Stimulated activated CD4-positive, alpha-beta T cell treated with anti-CD3 and anti-CD28 coated beads, Interleukin-1b, Interleukin-23, amount 100 ng/mL, for 1 hour (primary cell): ENCODE measurements at places on chromosomes 5 and 9.

- DNase-seq: no peak
These were observed 10.0 kb upstream of the FGF18 start for GRCh38 chr5:171409164-171410136.

- no peak for DNase-seq
These were observed 31.4 kb upstream of the STING1 start for GRCh38 chr5:139513852-139514485.

GRCh38 chr9:22379272-22379671 is 67.4 kb upstream of the DMRTA1 start:
- DNase-seq: no peak

DNA sequence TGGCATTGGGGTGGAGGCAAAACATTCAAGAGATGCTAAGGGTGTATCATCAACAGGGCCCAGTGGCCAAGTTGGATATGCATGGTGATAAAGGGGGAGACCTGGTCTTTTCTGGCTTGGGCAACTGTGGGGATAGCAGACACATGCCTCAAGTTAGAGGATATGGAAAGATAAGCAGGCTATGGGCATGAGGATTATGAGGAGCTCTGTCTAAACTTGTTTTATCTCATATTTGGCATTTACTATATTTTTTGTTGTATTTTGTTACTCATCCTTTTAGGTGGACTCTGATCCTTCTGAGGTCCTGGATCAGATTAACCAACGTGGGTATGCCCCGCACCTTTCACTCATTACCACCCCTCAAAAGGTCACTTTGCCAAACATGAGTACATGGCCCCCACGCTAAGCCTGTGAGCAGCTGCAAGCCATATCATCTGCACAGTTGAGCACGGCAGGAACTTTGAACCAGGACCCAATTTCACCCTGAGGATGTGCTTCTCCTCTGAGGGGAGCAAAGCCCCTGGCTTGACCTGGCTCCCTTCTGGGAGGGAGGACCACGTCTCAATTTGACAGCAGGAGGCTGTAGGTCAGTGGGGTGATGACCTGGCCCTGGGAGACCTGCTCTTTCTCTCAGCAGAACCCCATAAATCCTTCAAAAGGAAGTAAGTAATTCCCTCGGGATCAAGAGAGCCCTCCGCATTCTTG is 71.1 kb upstream of the CD180 start:
- DNase-seq: no peak

DNA sequence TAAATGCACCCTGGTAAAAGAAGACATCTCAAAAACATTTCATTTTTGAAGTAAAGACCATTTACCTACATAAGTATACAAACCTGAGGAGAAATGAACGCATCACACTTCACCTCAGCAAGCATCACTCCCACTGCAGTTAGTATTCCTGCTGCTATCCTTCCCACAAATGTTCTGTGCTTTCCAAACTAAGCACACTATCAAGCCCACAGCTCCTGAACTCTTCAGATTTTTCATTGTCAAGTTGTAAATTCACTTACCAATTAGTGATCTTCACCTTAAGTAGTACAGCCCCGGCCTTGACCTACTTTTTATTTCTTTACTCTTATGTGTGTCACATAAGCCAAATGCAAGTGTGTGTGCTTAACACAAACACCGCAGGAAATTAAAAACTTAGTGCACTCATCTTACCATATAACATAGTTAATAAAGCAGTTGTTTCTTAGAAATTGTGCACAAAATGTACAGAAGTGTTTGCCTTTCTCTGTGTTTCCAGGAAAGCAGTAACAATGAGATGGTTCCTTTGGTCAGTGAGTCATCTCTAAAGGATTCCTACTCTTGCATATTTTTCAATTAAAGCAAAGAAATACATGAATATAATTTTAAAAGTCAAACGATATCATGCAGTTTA is 169.4 kb downstream of the APBA1 start:
- DNase-seq: no peak

- DNase-seq: no peak
These were observed 104.8 kb upstream of the SIMC1 start for GRCh38 chr5:176133289-176133870.

- no peak for DNase-seq
These were observed 40.3 kb upstream of the BARHL1 start for GRCh38 chr9:132541870-132542830.

DNA sequence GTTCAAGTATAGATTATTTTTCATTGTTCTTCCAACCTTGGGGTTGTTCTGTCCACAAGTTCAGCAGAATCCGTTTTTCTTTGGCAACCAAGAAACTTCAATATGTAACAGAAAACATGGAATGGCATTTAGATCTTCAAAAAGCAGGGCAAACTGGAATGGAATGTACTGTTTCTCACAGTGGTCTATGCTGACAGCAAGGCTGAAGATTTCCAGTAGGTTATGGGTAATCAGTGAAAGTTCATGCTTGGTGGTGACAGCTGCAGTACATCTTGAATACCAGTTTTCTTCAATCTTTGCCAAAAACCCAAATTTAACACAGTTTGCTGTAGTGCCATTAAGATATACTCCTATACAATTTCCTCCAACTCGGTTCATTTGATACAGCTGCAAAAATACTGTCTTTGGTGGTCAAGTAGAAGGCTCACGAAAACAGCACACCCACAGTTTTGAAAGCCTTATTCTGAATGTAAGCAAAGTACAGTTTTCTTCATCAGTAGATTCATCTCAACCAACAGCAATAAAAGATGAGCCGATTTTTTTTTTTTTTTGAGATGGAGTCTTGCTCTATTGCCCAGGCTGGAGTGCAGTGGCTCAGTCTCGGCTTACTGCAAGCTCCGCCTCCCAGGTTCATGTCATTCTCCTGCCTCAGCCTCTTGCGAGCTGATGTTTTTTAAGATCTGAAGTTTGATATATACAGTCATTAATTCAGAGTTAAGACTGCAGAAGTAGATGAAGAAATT is 4.9 kb downstream of the TRIM52 start:
- DNase-seq: no peak

GRCh38 chr5:627840-628239 is 15.7 kb downstream of the CEP72 start:
- no peak for DNase-seq

DNA sequence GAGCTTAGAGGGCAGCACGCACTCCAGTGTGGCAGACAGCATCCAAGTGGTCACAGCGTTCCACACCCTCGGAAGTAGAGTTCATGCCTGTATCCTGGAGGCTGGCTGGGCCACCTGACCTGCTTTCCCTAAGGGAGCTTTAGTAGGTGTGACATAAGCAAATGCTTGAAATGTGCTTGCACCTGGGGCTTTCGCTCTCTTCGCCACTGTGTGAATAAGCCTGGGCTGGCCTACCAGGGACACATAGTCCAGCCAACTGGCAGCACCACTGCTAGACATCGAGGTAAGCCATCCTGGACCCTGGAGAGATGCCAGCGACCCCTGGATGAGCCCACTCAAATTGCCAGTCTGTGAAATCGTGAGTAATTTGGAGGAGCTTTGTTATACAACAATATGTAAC is 24.9 kb upstream of the IRX4 start:
- no peak for DNase-seq

DNA sequence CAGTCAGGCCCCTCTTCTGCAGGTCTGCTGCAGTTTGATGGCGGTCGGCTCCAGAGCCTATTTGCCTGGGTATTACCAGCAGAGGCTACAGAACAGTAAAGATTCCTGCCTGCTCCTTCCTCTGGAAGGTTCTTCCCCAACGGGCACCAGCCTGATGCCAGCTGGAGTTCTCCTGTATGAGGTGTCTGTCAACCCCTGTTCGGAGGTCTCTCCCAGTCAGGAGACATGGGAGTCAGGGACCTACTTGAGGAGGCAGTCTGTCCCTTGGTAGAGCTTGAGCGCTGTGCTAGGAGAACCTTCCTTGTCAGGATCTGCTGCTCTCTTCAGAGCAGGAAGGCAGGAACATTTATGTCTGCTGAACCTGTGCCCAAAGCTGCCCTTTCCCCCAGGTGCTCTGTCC is 138.4 kb upstream of the IQGAP2 start:
- no peak for DNase-seq

DNA sequence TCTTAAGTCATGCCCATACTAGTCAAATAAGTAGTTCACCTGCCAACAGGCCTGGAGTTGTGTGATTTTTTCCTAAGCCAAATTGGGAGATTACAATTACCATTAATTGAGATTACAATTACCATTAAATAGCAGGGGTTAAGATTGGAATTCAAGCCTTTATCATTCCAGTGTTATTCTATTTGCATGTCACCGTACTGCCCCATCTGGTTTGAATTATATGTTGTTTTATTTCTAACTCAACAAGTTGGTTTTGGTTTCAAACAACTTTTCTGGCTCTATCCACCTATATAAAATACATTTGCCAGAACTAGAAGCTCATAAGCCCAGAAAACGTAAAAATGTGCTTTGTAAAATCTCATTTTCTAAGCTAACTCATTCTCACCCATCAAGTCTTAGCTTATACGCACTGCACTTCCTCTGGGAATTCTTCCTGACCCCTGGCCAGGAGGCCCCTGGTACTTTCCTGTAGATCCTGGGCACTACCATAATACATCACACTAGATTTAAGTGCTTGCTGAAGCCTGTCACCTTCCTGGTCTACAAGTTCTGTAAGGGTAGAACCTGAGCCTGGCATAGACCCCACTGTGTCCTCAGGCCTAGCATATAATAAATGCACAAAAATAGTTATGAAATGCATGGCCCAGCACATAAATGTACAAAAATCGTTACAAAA is 242.0 kb upstream of the TRPM3 start:
- no peak for DNase-seq

- no peak for DNase-seq
These were observed 16.8 kb downstream of the SLC46A2 start for GRCh38 chr9:112873773-112874405.

DNA sequence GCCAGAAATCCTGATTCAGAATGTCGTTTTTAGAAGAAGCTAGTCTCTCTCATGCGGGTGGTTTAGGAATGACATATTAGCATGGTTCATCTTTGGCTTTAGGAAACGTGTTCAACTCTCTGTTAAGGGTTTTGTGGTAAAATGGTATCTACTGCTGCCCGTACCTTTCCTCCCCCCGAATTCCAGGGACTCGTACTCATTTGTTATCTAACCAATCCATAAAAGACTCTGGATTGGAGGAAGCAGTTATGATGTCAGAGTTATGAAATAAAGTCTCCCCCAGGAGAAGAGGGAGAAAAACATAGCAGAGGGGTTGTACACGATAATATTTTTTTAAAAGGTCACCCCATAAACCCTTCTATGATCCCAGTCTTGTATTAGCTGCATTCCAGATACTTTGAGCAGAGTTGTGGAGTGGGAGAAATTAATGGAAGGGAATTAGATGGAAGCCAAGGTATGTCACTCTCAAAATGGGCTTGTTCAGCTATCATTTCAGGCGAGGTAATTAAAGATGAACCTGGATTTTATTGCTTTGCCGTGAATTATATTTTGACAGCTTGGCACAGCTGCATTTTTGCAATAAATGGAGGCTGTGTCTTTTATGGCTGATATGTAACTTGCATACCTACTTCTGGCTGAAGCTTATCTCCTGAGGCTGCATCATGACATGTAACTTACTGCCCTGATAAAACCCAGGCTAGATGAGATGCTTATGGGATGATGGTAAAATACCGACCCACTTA is 31.3 kb downstream of the RAI14 start:
- DNase-seq: no peak

DNA sequence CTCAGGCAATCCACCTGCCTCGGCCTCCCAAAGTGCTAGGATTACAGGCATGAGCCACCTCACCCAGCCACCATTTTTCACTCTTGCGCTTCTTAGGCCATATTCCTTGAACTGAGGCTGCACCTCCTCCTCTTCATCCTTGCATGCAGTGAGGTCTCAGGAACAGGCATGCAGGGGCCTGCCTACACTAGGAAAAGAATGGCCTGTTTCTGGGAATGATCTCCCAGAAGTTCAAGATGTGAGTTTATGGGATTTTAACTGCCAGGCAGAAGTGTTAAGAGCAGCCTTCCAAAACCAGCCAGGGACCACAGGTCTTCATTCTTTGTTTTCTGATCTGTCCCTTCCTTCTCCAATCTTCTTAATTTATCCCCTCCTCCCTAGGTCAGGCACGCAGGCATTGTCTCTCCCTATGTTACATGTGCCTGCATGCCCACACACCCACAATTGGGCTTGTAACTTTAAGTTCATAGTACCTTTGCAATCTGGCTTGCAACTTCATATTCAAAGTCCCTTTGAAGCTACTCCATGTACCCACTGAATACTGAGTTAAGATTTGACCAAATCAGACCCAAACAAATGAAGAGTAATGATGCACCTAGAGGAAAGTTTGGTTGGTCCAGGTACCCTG is 10.5 kb upstream of the HSPA4 start:
- no peak for DNase-seq

- DNase-seq: no peak
These were observed 47.0 kb downstream of the SLC44A1 start for GRCh38 chr9:105291422-105291859.

- DNase-seq: no peak
These were observed 27.0 kb downstream of the CCNJL start for GRCh38 chr5:160285316-160285715.

DNA sequence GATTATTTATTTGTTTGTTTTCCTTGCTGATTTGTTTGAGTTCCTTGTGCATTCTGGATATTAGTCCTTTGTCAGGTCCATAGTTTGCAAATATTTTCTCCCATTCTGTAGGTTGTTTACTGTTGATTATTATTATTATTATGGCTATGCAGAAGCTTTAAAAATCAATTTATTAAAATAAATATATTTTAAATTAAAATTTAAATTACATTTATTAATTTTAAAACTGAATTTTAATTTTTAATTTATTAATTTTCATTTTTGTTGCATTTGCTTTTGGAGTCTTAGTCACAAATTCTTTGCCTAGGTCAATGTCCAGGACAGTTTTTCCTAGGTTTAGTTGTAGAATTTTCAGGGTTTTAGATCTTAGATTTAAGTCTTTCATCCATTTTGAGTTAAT is 50.9 kb downstream of the SVEP1 start:
- no peak for DNase-seq

GRCh38 chr5:36552651-36553393 is 53.6 kb upstream of the SLC1A3 start:
- no peak for DNase-seq

DNA sequence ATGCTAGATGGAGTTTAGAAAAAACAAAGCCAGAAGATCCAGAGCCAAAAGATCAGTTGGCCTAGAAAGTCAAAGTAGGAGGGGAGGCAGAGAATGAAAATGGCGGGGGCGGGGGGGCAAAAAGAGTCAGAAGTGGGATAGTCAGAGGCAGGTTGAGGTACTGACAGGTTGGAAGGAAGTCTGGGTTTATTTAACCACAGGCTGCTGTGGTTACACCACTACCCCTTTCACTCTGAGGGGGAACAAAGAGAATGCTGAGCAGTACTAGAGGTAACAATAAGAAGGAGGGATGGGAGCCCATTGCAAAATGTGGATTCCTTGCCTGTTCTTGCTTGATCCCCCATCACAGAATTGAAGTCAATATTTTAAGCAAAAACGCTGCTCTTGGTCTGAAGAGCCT is 111.8 kb downstream of the CAVIN4 start:
- no peak for DNase-seq

DNA sequence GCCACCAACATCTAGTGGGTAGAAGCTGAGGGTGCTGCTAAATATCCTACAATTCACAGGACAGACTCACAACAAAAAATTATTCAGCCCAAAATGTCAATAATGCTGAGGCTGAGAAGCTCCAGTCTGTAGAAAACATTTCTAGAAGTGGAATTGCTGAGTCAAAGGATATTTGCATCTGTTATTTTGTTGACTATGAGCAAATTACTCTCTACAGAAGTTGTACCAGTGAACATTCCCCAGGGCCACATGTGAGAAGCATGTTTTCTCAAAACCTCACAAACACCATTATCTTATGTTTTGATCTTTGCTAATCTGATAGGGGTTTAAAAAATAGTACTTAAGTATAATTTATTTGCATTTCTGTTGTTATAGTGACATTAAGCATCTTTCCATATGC is 15.4 kb downstream of the ITK start:
- DNase-seq: no peak
